ENCODE measurements at places on chromosomes 7 and 10.

DNA sequence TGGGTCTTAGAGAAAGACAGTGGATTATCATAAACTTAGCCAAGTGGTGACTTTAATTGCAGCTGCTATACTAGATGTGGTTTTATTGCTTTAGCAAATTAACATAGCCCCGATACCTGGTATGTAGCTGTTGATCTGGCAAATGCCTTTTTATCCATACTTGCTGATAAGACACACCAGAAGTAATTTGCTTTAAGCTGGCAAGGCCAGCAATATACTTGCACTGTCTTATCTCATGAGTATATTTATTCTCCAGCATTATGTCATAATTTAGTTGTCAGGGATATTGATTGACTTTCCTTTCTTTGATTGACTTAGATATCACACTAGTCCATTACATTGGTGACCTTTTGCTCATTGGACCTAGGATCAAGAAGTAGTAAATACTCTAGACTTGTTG, 12.8 kb downstream of the TMEM229A start:
- DNase-seq: no peak

DNA sequence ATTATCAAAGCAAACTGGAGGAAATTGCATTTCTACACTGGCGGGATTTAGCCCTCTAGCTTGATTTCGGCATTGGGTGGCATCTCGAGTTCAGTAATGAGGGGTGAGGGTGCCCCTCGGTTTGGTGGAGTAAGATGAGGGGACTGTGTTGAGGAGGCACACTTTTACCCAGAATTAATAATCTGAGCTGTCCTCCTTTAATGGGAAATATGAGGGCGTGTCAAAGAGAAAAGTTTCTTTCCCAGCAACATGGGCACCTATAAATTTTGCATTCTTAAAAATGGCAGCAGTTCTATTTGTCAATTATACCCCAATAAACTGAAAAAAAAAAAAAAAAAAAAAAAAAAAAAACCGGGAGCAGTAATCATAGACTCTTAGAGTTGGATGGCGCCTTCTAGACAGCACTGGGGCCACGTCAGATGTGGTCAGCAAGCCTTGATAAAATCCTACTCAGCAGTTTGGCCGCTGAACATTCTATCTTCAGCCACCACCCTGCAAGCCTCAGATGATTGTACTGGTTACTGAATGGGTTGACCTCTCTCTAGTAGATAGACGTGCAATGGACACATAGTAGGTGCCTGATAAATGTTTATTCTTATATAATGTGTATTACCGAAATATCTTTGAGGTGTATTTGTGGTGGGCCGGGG, 931 bp downstream of the PAPSS2 start:
- no peak for DNase-seq

DNA sequence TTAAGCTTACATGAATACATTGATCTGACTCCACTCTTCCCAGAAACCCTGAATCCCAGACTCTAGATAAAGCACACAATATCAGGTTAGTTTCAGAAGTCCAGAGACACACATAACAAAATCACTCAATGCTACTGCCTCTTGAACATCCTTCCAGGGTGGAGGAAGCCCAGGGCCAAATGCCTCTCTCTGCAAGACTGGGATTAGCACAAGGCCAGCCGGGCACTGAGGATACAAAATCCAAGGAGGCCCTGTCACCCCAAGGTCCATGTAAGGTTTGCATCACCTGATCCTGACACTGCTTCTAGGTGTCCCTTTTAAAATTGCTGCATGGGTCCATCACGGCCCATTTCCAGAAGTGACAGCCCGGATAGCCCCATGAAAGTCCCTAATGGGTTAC, 2.6 kb upstream of the PLXNA4 start:
- no peak for DNase-seq

DNA sequence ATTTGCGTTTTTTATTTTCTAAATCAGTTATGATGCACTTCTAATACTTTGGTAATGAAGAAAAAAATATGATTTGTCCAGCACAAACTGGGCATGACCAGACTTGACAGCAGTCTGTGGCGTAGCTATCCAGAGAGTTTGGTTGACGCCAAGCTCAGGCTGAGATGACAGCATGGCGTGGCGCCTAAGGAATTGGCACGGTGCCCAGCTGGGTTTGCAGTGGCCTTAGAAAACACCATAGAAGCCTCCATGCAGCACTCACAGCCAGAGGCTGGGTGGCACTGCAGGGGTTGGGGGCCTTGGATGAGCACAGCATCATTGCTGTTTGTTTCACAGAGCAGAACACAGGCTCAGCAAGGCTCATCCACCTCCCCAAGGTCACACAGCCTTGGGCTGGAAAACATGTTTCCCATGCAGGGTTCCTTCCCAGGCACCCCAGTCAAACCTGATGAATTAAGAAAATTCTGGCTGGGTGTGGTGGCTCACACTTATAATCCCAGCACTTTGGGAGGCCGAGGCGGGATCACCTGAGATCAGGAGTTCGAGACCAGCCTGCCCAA, 88.9 kb downstream of the GTF2IRD1 start:
- DNase-seq: peak; percentile 90

DNA sequence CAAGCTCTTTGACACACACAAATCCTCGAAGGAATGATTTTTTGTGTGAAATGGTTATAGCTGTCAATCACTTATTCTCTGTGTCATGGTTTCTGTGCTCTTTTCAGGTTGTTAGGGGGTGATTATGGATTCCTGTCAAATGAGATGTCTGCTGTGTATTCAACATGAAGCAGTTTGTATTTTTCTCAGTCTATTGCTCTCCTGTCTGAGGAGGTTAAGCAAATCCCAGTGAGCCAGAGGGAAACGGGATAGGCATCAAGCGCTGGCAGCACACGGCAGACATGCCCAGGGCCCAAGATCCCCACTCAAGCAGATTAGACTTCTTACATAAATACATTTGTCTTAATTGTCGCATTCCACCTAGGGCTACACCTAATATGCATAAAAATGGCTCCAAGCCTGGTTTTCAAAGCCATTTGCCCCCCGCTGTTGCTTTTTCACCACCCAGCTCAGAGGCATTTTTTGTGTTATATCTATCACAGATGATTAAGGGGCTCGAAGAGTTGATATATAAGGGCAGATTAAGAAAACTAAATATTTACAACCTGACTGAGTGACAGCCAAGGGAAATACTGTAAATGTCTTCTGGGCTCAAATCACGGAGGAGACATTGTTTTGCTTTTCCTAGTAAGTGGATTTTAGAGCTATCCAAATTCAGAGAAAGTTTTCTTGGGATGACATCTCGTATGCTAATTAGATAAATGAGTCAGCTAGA, 192.7 kb upstream of the LRGUK start:
- no peak for DNase-seq

DNA sequence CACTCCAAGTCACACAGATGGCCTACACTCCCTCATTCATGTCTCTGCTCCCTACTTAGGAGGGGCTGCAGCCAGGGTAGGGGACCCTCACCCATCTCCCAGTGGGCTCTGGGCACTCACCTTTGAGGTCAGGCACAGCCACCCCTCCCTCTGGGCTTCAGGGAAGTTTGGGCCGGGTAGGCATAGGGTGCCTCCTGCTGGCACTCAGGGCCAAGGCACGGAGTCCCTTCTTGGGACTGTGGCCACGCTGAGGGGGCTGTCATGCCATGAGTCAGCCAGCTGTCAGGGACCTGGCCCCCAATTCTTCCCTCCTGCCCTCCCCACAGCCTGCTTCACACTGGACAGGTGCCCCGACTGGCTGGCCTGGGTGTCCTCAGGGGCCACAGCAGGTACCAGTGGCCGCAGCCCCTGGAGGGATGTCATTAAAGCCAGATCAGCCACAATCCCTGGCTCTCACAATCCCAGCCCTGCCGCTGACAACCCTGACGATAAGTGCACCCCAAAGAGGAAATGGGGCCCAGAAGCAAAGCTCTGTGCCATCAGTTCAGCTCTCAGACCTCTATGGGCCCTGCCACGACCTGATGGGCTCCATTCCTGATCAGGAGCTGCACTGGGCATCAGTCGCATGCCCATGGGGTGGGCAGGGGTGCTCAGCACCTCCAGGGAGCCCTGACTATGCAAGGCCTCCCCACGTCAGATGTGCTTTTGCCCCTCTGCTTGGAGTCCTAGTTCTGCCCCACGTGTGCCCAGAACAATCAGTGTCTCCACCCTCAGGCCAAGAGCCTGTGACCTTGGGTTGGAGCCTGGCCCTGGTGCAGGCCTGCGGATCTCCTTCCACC, 34.1 kb upstream of the RET start:
- no peak for DNase-seq

GRCh38 chr10:101287183-101287996, 58.1 kb upstream of the LBX1 start:
- peak; percentile 40 for DNase-seq

Data from NCI-H510A treated with DMSO at 0.1 percent for 48 hours (cell line).